ENCODE measurements at places on chromosomes 4 and X.

DNA sequence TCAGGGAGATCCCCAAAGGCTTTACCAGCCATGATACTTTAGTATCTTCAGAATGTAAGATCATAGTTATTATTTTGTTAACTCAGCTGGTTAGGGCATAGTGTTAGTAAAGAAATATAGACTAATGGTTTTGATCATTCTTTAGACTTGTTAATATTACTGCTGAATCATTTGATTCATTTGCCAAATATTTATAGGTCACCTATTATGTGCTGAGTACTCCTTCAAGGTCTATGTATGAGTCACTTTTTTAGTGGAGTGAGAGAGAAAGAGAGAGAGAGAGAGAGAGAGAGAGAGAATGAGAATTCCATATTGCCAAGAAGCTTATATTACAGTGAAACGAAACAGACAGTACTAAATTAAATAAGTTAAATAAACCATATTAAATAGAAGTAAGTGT lies 110.3 kb downstream of the UBE2NL start:
- no peak for DNase-seq

DNA sequence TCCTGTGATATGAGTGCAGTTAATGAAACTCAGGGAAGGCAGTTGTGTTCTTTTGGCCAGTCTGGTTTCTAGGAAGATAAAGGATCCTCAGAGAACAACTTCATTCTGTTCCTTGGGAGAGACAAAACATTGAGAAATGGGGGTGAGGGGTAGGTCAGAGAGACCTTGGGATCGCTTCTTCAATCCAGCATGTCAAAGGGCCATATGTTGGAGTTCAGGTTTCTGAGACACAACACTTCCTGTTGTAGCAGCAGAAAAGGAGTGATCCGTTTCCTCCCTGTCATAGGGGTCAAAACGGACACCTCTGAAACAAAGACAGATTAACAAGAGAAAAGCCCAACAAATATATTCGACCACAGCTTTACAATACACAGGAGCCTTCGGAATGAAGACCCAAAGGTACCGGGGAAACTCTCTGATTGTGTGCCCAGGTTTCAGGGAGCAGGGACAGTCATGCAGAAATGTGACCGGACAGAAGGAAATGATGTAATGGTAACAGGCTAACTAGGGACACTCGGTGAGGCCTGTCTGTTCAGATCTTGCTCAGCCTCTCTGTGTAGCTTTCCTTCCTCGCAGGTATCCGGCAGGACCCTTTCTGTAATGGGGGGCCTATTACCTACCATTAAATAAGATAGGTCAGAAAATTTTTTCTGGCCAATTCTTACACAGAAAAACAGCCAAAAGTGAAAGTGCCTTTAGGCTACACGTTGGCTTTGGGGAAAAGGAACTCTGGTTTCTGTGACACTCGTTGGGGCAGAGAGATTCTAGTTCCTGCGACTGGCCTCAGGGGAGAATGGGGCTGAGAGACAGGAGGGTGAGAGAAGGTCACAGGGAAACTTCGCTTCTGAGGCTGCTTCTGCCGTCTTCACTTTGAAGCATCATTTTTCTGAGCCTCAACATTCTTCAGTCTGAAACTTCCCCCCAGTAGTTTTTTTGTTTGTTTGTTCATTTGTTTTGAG lies 103.3 kb upstream of the TLR3 start:
- no peak for DNase-seq

- DNase-seq, result no peak
Measured at GRCh38 chr4:119204916-119205315, 7.6 kb upstream of the USP53 start.

GRCh38 chr4:104508224-104508623 lies 13.5 kb upstream of the CXXC4 start:
- DNase-seq, result no peak

DNA sequence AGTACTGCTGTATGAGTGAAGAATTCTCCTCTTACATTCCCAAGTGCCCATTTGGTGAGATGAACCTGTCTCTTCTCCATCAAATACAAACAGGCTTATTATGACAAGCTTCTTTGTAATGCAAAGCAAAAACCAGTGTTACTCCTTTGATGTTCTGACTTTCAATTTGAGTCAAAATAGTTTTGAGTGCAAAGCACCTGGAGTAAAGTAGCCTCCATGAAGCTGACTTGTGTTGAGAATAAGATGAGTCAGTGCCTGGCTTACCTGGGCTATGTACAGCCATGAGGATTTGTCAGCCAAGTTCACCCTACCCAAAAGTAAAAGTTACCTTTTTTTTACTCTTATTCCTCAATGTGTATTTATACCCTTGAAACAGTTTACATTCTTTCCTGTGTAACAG lies 132.5 kb upstream of the FMR1 start:
- no peak for DNase-seq

DNA sequence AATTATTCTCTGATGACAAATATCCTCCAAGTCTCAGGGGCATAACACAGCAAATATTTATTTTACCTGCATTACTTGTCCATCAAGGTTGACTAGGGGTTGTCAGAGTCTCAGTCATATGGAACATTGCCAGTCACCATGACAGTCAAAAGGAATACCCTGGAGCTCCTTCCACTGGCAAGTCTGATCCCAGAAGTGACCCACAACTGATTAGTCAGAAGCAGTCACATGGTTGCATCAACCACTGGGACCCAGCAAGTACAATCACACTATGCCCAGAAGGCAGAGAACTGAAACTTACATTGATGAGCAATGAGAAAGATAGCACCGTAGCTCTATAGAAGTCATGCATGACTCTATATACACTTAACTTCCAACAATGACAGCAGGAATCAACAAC lies 41.9 kb upstream of the SOD3 start:
- DNase-seq, result no peak

- no peak for DNase-seq
Measured at GRCh38 chr4:19925516-19925915, 326.2 kb upstream of the SLIT2 start.

Measured in activated T-cell treated with anti-CD3 and anti-CD28 coated beads, Interleukin-2, amount 50 U/mL, for 72 hours (primary cell).